HCT116 (cell line): ENCODE measurements at places on chromosomes 3 and 15.

- DNase-seq, result no peak
Observed at GRCh38 chr3:25448750-25449692, 21.0 kb downstream of the RARB start.

DNA sequence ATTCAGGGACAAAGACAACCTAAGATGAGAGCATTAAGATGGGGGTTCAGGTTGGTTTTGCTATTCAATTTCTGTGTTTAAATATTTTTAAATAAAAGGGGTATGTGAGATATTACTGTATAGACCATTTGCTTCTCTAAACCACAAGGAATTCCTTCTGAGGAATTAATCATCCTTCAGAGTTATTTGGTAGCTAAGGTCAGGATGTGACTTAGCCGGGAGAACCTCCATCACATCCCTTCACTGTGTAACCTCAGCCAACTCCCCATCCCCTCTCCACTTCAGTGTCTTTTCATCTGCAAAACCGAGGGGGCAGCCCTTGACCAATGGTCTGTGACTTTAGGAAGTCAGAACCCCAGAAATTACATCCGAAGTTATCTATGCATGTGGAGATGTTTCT, 48.7 kb upstream of the SKOR1 start:
- DNase-seq, result no peak

DNA sequence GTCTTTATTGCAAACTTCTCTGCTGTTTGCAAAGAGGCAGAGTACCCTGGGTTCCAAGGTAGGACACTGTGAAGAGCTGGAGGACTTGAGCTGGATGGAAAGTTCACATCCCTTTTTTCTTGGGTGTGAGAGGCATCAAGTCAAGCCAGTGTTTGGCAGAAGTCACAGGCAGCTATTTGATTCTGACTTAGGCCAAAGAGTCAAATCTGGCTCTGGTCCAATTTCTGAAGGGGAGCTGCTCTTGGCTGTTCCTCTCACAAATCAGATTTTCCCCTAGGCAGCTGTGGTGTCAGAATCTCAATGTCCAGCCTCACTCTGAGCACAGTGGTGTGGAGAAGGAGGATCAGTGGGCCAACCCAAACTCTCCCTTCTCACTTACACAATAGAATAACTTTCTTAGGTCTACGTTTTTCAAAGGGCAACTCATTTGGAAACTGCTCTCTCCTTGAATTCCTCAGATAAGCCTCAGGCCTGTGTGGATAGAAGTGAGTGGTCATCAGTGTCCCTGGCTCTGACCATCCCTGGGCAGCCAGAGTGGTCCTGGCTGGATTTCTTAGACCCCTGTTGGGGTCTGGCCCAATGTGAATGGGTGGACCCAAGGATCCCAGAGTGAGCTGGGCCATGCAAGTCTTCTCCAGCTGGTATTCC, 18.2 kb upstream of the AMOTL2 start:
- no peak for DNase-seq

DNA sequence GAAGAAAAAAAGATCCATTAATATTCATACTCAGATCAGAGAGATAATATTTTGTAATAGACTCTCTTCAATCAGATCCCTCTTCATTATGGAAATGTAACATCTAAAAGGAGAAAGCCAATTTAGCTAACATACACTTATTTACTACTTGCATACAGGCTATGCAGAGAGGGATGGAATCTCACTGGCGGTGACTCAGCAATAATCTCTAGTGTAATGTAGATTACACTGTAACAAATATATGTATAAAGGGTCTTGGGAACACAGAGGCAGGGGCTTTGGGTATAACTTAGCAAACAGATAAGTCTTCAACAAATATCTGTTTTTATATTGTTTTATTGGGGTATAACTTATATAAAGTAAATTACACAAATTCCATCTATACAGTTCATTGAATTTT, 69.6 kb downstream of the CGNL1 start:
- DNase-seq, result no peak

DNA sequence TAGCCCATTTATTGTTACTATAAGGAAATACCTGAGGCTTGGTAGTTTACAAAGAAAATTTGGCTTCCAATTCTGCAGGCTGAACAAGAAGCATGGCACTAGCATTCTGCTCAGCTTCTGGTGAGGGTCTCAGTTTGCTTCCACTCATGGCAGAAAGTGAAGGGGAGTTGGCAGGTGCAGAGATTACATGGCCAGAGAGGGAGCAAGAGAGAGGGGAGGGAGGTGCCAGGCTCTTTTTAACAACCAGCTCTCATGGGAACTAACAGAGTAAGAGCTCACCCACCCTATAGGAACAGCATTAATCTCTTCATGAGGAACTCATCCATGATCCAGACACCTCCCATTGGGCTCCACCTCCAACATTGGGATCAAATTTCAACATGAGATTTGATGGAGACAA, 437.9 kb downstream of the CHL1 start:
- DNase-seq, result no peak

- DNase-seq, result no peak
Observed at GRCh38 chr3:195823280-195823679, 11.6 kb upstream of the MUC4 start.
